ENCODE measurements at places on chromosomes 7 and 10. TPM values are rescaled to one million over a fixed set of nuclear protein-coding genes. Genes with fewer than 3 reads are reported as not detected.
A peak's percentile ranks its signal among the peaks of the same experiment; 100 is the strongest.

DNA sequence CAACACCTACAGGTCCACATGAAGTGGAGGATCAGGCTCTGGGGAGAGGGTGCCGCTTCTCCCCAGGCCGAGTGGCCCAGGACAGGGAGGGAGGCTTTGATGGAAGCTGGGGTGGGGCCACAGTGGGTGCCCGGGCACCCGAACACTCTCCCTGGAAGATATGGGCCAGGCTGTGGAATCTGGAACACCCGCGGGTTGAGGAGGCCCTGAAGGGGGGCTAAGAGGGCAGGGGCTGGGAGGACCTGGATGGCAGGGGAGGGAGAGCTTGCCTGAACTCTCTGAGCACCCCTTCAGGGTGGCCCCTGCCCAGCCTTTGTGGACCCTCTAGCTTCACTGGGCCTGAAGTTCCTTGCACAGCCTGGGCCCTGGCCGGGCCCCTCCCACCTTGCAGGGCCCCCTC, 4.5 kb upstream of the NKX6-2 start:
- no peak for DNase-seq

ODAD2 gene
- total RNA-seq: 1.5 TPM

- DNase-seq: no peak
Measured at GRCh38 chr10:89795840-89796239, 94.5 kb downstream of the KIF20B start.

DNA sequence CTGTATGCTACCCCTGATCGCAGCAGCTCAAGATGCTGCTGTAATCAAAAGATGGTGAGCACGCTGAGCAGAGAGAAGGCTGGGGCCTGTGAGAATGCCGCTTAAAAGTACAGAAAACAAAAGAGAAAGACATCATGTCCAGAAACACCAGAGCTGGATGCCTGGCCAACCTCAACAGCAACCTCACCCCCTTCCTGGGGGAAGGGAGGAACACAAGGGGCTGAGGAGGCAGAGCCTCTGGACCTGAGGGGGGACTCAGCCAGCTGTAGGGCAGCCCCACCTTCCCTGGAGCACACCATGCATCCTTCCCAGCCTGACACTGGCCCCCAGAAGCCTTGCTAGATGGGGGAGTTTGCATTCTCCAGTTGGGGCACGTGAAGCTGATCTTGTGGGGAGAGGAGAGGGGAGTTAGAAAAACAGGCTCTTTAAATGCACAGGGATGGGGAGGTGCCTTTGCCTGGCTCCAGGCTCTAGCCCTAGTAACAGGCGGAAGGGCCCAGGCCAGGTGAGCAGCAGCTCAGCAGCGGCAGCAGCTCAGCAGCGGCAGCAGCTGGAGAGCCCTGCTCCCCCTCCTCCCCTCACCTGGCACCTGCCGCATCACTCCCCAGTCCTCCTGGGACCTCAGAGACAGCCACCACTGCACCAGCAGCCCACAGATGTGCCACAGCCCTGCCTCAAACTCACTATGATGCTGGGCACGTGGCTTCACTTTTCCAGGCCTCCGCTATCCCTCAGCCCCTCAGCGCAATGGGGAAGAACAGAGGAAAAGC, 156.3 kb downstream of the NEURL1 start:
- DNase-seq: no peak

DNA sequence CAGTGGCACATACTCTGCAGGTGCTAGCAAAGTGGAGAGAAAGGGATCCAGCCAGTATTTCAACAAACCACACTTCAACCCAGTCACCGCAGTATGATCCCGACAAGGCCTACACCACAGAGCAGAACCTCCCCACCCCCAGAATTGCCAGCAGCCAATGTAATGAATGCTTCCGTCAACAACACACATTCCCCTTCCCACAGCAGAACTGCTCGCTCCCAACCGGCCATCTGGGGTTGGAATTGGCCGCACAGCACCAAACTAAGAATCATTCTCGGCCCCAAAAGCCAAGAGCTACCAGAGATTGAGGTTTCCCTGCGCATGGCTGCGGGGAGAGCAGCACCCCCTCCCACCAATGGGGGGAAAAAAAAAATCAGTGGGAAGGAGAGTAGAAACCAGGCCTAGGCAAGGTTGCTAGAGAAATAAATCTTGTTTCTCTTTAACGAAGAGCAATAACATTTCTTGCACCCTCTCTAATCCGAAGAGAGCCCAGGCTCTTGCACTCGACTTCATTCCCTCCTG, 1.1 kb downstream of the WASL start:
- DNase-seq: peak; percentile 85

DNA sequence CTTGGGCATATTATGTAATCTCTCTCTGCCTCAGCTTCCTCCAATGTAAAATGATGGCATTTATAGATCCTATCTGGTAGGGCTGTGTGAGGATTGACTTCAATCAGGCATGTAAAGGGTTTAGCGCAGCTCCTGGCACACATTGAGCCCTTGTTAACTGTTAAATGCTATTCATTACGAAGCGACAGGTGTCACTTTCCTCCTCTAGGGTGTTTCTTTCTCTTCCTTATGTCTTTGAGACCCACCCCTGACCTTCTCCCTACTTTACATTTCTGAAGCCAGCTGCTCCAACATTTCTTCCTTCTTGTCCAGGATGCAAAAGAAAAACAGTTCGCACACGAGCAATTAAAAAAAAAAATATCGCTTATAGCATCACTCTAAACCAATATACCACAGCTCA, 5.7 kb upstream of the R3HCC1L start:
- DNase-seq: no peak

DNA sequence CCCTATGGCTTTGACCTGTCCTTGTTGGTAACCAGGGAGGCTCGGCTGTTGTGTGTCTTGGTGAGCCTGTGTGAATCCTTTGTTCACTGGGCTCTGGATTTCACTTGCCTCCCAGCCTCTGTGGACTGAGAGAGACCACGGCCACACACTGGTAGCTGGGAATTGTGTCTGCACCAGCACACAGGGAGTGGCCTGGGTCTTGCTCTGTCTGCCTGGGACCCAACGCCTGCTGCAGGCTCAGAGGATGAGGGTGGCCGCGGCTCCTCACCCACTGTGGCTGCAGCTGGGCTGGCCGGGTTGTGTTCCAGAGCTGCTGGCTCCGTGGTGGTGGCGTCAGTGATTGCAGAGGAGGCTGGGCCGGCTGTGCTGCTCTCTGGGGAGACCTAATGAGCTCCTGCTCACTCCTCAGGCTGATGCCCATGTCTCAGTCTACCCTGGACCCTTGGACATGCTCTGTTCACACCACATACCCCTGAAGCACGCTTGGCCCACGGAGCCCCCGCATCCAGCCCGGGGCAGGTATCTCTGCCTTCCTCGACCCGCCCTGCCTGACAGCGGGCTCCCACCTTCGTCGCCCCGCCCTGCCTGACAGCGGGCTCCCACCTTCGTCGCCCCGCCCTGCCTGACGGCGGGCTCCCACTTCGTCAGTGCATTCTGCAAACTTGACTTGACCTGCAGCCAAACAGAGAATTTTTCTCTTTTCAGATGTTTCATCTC, 328.5 kb downstream of the ADARB2 start:
- no peak for DNase-seq
